ENCODE measurements at places on chromosomes 11 and 22.

DNA sequence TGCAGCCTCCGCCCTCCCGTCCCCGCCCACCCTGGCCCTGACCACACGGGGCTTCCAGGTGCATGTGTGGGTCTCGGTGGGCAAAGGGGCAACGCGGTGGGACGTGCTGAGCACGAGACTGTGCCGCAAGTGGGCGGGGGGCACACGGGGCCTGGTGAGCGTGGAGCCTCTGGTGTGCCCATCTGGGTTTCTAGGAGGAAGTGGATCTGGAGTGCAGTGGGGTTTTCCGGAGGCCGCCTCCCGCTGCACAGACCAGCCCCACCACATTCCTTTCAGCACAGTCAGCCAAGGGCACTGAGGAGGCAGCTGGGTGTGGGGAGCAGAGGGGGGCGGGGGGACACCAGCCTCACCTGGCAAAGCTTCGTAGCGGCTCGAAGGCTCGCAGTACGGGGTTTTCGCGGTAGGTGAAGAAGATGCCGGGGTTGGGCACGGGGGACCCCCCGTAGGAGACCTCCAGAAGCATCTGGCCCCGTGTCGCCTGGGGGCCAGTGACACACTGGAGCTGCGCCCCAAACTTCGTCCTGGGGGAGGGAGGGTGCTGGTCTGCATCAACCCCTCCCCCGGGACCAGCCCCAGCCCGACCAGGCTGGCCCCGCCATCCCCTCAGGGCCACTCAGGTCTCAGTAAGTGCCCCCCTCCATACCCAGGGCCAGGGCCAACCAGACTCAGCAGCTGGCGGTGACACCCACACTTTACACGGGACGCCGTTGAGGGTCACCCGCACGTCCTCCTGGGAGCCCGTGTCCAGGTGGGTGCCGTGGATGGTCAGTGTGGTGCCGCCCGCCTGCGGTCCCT is 12.4 kb upstream of the MAPK11 start:
- peak; percentile 87 for DNase-seq

GRCh38 chr11:6062691-6063358 is 32.3 kb upstream of the OR56A1 start:
- DNase-seq, result no peak

- DNase-seq, result no peak
Measured at GRCh38 chr22:38469306-38469781, 1.4 kb downstream of the KDELR3 start.

- DNase-seq, result no peak
Measured at GRCh38 chr22:31995807-31996206, 47.3 kb upstream of the SLC5A1 start.

GRCh38 chr11:5596607-5597201 is at the start of gene TRIM6:
TRIM6 (plus strand) TSS chr11:5596637; CDS start chr11:5596898, 261 bp downstream.
- peak; percentile 66 for DNase-seq

DNA sequence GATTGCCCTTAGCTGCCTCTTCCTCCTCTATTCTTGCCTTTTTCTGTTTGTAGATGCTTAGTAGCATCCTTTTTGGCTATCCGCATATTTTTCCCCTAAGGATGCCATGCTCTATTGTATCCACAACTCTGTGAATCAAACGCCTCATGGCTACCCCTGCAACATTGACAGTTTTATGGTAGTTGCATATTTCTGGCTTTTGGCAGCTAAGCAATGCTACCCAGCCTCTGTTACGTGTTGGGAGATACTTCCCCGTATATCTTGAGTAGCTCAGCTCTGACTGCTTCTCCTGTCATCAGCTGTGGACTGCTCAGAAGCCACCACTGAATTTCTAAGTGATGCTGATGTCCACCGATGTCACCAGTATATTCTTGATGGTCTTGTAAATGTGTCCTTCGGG is 15.1 kb upstream of the SLC3A2 start:
- no peak for DNase-seq

DNA sequence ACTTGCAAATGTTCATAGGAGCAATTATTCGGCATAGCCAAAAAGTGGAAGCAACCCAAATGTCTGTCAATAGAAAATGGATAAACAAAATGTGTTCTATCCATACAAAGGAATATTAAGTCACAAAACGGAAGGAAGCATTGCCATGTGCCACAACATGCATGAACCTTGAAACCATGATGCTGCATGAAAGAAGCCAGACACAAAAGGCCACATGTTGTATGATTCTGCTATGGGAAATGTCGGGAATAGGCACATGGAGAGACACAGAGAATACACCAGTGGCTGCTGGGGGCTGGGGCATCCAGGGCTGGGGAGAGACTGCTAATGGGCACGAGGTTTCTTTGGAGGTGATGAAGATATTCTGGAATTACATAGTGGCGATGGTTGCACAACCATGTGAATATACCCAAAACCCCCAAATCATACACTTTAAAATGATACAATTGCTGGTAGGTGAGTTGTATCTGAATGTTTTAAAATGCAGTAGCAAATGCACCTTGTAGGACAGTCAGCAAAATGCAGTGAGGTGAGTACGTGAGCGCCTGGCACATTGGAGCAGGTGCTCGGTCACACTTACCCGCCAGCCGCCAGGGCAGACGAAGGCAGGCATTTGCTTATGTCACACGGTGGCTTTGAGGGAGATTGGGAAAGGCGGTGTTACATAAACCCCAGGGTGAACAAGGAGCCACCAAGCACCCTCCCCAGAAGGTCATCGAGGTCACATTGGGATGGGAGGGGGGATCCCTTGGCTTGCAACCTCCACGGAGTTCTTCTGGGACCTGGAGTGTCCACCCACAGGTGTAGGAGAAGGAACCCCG is 6.3 kb upstream of the OSM start:
- DNase-seq, result no peak

GRCh38 chr11:85857098-85857497 is 1.9 kb downstream of the CCDC83 start:
- DNase-seq, result no peak

DNA sequence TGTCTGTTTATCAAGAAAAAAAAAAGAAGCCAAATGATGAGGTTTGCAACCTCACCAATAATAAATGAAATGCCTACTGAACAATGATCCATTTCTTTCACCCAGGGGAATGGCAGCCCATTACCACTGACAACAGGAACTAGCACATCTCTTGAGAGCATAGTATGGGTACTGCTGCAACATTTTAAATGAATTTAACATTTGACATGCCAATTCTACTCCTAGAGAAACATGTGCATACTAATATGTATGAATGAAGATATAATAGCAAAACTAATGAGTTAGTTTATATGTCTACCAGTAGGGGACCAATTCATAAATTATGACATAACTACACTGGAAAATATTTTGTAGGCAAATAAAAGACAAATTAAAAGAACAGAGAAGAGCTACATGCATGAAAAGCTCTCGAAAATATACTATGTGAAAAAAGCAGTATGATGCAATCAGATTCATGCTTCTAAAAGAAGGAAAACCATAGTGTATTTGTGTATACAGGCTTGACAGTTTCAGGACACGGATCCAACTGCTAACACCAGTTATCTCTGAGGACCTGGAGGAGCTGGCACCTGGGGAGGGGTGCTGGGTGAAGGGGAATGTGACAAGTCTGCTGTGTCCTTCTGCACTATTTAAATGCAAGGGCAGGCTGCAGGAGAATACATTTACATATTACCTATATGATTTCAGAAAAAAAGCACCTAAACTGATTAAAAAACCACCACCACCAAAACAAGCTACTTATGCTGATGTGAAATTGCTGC is 6.9 kb downstream of the SMCO4 start:
- DNase-seq, result no peak

DNA sequence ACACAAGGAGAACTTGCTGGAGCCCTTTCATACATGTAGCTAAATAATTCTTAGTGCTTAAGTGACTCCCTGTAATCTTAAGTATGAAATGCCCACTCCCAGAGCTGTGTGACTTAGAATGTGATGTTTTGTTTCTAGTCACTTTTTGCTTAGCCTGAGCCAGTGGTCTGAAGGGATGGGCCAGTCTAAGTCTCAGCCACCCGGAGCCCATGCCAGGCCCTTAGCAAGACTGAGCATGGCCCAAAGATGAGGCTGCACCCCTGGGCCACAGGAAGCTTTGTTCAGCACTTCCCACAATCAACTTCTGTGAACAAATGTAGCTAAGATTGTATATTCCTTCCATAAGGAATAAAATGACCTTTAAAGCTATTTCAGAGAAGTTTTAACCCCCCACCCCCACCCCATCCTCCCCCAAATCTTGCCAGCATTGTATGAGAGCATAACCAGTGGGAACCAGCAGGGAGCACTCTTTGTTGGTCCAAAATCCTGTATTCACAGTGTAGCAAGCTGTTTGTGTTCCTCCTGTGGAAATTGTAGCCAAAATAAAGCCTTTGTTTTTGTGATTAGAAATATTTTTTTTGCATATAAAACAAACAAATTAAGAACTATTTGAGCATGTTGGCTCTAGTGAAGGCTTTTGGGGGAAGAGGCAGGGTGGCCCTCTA is 73.8 kb upstream of the GAL start:
- no peak for DNase-seq

DNA sequence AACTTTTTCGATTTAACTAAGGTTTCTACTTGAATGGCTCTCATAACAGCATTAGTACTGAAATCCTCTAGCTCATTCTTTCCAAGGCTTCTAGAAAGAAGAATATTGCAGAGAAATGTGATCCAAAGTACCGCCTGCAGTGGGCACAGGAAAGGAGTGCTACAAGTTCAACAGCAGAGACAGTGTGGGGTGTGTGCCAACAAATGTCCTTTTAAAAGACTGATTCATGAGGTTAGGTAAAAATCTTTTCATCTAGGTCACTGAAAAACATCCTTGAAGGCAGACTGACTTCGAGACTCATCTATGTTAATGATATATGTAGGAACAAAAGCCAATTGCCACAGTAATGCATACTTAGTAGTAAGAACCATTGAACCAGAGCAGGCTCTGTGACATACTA is 349.1 kb upstream of the PITPNB start:
- no peak for DNase-seq

DNA sequence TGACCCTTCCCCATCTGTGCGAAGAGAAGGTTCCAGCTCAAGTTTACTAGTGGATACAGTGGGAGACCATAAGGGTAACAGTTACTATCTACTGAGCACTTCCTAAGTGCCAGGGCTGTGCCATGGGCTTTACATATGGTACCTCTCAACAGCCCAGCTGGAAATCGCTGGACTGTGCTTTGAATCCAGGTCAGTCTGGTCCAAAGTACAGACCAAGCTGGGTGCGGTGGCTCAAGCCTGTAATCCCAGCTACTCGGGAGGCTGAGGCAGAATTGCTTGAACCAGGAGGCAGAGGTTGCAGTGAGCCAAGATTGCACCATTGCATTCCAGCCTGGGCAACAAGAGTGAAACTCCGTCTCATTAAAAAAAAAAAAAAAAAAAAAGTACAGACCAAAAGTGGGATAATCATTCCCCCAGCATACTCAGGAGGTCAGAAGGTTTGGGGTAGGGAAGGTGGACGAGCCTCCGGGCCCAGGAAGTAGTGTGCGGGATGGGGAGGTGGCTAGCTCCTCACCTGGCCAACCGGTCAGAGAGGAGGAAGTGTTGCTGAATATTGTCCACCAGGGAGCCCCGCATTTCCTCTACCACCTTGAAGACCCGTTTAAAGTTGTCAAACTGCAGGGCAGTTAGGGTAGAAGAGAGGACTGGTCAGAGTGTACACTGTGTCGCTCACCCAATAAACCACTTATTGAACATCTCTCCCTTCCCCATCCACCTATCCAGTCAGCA is 2.3 kb downstream of the FIBP start:
- DNase-seq, result no peak

- DNase-seq, result no peak
Measured at GRCh38 chr11:119520400-119520799, 97.4 kb upstream of the THY1 start.

GRCh38 chr11:100684101-100685065 is 2.7 kb upstream of the ARHGAP42 start:
- no peak for DNase-seq

GRCh38 chr11:71951741-71952310 is 23.0 kb downstream of the RNF121 start:
- no peak for DNase-seq

DNA sequence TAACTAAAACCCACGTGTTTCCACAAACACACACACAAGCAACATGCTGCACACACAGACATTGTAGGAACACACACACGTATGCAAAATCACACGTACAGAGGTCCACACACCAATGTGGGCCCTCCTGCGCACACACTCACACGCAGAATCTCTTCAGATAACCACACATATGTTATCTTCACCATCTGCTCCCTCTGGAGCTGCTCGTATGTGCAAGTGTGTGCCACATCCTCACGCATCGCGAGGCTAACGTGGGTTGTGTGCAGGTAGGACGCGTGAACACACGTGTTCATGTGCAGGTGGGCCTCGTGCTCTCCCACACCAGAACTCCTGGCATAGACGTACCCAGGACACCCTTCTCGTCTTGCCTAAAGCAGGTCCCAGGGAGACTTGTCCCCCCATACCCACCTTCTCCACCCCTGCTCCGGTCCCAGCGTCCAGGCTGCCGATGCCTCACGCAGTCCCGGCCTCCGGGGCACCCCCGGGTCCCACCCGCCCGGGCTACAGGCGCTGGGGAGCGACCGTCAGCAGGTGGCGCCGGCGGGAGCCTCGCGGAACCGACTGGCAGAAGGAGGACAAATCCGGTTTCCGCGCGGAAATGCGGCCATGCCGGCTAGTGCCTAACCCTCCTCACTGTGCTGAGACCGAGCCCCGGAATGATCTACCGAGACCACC is 10.3 kb upstream of the IGSF9B start:
- DNase-seq, result no peak

- DNase-seq, result no peak
Measured at GRCh38 chr11:120137611-120138521, at the start of gene TRIM29. TRIM29 (minus strand) TSS chr11:120138113; CDS start chr11:120138031, 82 bp downstream.

GRCh38 chr11:9516113-9516512 is 55.3 kb downstream of the ZNF143 start:
- no peak for DNase-seq

Data from EL (cell line).